GM13977 (cell line): ENCODE measurements at places on chromosomes 5 and 9.

DNA sequence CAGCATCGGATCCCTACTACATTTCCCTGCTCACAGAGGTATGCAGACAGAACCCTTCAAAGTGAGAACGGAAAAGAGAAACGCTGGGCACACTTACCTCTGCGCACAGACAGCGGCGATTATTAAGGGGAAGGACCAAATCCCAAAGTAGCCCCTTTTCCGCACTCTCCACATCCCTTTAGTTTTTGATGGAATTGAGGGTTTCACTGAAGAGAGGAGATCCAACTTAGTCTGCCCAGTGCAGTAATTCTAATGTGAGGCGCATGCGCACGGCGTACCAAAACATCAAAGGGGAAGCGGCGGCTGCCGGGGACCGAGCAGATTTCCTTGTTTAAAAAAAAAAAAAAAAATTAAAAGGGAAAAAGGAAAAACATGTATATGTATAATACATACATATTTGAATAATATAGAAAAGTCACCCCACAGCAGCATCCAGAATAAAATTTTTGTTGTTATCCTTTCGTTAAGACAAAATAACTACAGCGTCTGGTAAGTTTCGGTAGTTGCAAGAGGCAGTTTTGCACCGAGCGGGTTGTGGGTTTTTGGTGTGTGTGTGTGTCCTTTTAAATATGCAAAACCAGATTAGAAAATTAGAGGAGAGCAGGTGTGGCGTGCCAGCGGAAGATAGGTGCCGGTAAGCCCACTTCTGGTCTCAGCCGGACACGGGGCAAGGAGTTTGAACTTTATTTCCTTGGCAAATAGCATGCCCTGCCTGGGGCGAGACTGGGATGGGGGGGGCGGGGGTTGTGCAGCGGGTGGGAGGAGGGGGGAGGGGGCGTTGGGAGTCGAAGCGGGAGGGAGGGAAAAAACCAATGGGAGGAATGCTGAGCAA, at the start of gene GABRB2:
TSS of gene GABRB2 (minus strand) at position 256 of the 832 bp plus-strand sequence. CDS start at position 174, 82 bp downstream.
- peak; percentile 62 for DNase-seq

GRCh38 chr5:137831526-137831925, 36.1 kb upstream of the MYOT start:
- no peak for DNase-seq

GRCh38 chr5:943201-943917, 50.7 kb downstream of the TRIP13 start:
- no peak for DNase-seq

DNA sequence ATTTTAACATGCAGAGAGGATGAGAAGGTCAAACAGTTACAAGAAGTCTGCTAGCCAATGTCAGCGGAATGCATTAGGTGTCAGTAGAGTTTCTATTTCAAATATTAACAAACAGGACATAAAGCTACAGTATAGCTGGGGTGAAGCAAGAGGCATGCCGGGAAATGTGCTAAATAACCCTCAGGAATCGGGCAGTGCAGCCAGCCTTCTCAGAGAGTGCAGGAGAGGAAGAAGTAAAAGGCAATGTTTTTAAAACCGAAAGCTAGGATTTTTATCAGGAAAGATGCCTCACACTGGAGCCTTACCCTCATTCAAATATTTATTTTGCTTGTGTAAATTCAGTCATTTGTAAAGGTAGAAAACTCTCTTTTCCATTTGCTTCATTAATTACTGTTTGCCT, 59.1 kb upstream of the SH3GL2 start:
- no peak for DNase-seq

DNA sequence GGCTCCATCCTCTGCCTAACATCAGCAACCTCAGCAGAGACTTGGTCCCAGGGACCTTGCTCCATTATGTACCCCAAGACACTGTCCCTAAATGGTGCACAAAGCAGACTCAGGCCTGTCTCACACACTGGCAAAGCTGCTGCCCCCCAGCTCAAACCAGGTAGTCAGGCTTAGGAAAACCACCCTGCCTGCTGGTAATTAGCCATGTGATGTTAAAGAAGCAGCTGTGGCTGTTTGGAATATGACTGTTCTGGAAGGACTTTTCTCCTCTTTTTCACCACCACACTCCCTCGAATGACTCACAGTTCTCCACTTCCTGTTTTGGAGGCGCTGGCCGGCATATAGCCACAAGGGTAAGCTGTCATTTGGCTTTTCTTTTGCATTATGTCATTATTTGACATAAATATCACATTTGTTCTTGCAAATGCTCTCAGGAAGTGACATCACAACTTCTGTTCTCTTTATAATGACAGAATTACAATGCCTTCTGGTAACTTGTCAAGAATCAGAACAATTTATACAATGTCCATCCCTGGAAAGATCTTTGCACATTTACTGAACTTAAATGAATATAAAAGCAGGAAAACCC, 113.9 kb downstream of the SUSD1 start:
- peak; percentile 72 for DNase-seq

GRCh38 chr9:91116211-91116610, 245.5 kb downstream of the AUH start:
- DNase-seq, result no peak

DNA sequence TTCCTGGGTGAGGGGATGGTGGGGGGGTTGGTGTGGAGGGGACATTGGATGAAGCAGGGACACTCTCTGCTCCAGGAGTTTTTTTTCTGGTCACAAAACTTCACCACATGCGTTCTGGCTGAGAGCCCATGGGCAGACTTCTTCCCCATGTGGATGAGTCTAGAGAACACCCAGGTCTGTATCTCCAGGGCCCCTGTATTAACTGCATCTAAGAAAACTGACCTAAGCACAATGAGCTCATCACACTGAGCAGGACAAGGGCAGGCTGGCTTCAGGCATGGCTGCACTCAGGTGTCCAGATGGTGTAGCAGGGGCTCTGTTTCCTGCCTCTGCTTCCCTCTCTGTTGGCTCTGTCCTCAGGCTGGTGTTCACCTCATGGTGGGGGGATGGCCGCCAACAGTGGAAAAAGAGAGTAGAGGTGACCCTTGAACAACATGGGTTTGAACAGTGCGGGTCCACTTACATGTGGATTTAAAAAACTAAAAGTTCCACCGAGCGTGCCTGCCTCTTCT, 85.3 kb upstream of the STC2 start:
- no peak for DNase-seq
